ENCODE measurements at places on chromosomes 1 and 21.

DNA sequence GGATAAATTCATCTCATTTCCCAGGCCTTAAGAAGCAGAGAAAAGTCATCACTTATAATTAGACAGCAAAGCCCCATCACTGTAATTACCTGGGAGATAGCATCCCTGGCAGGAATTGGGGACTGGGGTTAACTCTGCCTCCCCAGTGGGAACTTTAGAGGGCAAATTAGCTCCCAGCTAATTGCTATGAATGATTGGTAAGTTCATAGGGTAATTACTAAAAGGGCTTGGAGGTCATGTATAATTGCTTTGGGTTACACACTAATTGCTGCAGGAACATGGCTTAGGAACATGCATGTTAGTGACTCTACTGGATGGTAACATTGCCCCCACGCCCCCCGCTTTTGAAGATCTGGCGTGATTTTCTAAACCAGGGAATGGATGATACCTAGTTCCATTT lies 64.8 kb downstream of the UBE2T start:
- DNase-seq: no peak

GRCh38 chr1:57761628-57762027 lies 337.8 kb upstream of the DAB1 start:
- no peak for DNase-seq

- no peak for DNase-seq
These were observed at the start of gene TMEM240 for GRCh38 chr1:1540090-1540817. Gene TMEM240 (minus strand): TSS chr1:1540624. CDS start chr1:1540346, 278 bp downstream.

GRCh38 chr1:42332877-42333276 lies 2.2 kb downstream of the FOXJ3 start:
- DNase-seq: no peak

GRCh38 chr1:221032637-221033280 lies 153.5 kb downstream of the HLX start:
- no peak for DNase-seq

- DNase-seq: peak; percentile 31
These were observed 79.5 kb downstream of the BEND5 start for GRCh38 chr1:48697066-48697707.

- DNase-seq: no peak
These were observed 19.0 kb downstream of the DPH5 start for GRCh38 chr1:101006553-101006952.

- no peak for DNase-seq
These were observed 123.4 kb upstream of the KCNK1 start for GRCh38 chr1:233490488-233490887.

DNA sequence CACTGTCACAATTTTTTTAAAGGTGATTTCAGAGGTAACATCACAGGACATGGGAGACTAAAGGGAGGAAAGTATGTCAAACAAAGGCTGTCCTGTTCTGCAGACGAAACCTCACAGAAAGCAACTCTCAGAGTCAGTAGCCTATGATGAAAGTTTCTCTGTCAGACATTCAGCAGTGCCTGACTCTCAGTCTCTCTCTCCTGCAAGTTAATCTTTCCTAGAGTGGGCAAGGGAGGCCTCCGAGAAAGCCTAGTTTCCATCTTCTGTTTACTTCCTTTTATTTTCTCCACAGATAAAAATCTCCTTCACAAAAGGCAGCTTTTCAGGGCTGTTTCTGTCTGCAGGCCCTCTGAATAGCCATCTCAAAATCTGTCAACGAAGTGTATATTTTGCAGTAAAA lies 24.9 kb upstream of the FMO2 start:
- no peak for DNase-seq

- no peak for DNase-seq
These were observed 18.5 kb downstream of the FAM89A start for GRCh38 chr1:231021540-231022031.

DNA sequence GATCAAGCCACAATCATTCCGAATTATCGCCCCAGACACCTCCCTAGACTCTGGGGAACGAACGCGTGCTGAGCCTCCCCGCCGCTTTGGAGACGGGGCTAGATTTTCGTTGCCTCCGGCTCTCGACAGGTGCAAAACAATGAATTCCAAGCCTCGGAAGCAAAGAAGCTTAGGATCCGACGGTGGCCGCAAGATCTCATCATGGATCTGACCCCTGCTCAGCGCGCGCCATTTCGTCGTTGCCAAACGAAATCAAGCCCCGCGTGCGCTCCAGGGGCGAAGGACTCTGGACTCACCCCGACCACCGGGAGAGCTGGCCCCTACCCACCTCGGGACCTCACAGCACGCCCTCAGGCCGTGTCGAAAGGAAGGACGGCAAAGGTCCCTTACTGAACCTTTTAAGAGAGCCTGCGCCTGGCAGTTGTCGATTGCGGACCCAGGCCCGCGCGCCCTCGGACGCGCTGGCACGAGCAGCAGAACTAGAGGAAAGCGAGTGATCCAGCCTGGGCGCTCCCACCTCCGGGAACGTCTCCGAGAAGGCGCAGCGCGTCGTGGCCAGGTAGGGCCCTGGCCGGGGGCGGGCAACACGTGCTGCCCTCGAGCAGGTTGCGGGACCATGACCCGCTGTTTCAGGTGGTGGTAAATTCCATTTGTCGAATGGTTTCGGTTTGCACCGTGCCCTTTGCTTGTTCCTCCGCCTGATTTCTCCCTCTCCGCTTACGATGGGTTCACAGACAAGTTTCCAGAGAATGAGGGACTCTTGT lies 1.6 kb upstream of the RUNX3 start:
- DNase-seq: no peak

GRCh38 chr1:116003823-116004222 lies 27.5 kb downstream of the SLC22A15 start:
- no peak for DNase-seq

- peak; percentile 77 for DNase-seq
These were observed 60.3 kb upstream of the KRTAP19-8 start for GRCh38 chr21:31098576-31099005.

DNA sequence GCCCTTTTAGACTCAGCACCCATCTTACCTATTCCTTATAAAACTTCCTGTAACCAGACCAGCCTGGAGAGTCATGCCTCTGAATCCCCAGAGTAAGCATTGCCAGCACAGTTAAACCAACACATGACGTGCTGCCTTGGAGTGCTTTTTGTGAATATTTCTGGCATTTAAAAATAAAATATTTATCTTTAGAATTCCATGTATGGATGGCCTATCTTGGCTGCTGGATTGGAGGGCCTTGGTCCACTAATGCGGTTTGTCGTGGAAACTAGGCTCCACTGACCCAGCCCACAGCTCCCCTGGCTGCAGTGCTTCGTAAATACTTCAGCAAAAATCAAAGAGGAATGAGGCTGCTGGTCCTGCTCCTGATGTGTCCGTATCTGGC lies 17.5 kb downstream of the MTARC1 start:
- no peak for DNase-seq

Data from naive thymus-derived CD4-positive, alpha-beta T cell (primary cell).